ENCODE measurements at places on chromosomes 13 and 19.
A peak's percentile ranks its signal among the peaks of the same experiment; 100 is the strongest.

GRCh38 chr13:41411522-41411921, 45.8 kb upstream of the RGCC start:
- DNase-seq = peak; percentile 48

DNA sequence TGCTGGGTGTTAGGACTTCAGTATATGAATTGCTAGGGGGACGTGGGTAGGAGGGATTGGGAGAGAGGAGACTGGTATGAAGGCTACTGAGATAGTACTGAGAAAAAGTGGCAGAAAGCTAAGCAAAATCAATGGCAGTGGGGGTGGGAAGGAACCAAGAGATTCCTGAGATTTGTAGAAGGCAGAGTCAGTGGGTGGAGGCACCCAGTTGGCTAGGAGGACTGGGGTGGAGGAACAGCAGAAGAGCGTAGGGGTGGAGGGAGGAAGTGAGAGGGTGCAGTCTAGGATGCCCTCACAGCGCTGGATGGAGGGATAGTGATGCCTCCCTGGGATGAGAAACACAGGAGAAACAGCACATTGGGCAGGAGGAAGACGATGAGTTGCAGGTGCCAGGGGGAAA, 5.6 kb upstream of the MEDAG start:
- no peak for DNase-seq

DNA sequence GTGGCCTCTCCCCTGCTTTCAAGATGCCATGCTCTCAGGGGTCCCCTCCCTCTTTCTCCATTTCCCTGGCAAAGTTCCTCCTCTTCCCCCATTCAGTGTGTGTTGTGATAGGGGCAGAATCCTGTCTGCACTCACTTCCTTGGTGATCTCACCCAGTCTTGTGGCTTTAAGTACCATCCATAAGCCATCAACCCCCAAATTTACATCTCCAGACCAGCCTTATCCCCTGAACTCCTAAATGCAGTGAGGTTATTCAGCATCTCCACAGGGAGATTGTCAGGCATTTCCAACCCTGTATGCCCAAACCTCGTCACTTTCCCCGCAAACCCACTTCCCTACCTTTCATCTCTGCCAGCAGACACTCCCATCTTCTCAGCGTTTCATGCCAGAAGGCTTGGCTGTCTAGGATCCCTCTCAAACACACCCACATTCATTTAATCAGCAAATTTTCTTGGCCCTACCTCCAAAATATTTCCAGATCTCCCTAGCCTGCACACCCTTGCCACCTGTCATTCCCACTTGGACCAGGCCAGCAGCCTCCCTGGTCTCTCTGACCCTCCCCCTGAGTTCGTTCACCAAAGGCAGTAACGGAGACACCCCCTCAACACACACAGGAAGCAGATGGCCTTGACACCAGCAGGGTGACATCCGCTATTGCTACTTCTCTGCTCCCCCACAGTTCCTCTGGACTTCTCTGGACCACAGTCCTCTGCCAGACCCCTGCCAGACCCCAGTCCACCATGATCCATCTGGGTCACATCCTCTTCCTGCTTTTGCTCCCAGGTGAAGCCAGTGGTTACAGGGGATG, at the start of gene HCST:
TSS of gene HCST (plus strand) at position 676 of the 808 bp plus-strand sequence. CDS start at position 741, 65 bp downstream.
- DNase-seq = peak; percentile 73

DNA sequence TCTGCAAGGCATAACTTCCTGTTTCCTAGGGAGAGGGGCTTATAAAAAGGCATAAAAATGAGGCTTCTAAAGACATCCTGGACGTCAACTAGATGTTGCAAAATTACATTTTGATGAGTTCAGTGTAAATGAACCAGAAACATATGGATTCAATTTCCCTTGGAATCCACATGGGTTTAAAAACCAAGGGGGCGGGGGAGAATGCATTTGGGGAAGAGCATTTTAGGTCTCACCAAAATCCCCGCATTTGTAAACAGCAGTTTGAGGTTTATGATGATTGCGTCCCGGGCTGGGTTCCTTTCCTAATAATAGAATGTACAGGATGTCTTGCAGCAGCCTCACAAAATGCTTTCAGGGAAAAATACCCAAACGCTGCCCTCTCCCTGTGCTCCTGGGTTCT, 407.8 kb downstream of the ZNF536 start:
- DNase-seq = no peak

DNA sequence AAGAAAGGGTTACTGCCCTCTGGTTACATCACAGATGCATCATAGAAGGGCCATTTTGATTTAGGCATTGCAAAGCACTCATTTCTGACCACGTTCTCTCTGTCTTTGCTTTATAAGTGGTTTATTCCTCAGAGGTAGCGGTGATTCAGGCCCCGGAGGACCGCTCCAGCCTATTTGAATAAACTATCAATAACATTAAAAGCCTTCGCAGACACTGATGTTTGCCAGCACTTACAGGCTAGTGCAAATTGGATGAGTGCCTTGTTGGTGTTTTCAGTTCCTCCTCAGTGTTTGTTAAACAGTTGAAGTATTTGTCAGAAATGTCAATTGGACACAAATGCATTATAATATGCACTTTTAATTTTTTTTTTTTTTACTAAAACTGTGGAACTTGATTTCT, 120.2 kb downstream of the RXFP2 start:
- no peak for DNase-seq

- peak; percentile 71 for DNase-seq
These were observed 18.9 kb downstream of the ELAVL1 start for GRCh38 chr19:7986321-7987113.
